Lower lobe of right lung (tissue), 2 donors: ENCODE measurements at places on chromosomes 2 and 18. TPM values are rescaled to one million over a fixed set of nuclear protein-coding genes. Genes with fewer than 3 reads are reported as not detected.

The RUFY4 gene
- not detected for total RNA-seq

The CAMKMT gene
- total RNA-seq: 10.5 TPM

The ICA1L gene
- total RNA-seq: 5.6 TPM

The CCDC74A gene
- total RNA-seq: 4.9 TPM

The HAAO gene
- 6.1 TPM for total RNA-seq

DNA sequence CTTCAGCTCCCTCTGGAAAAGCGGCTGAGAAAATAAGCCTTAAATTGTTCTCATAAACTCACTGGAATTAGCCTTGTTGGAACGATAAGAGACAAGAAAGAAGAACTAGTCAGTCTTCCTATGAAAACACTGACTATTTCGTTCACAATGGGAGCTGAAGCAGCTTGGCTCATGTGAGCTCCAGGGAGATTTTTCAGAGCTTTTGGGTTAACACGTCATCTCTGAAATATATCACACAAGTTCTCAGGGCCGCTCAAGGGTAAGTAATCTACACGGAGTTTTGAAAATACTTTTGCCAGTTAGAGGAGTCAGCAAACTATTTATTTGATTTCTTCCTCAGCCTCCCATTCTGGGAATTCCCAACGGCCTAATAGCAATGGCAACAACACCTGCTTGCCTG lies 316.2 kb upstream of the MGAT5 start:
- no peaks in the 10 kb centered on the region for H3K4me1 ChIP-seq
- H3K27ac ChIP-seq: no peak overlapping the region
- H3K4me3 ChIP-seq: no peak overlapping the region
- H3K27me3 ChIP-seq: no peaks in the 10 kb centered on the region
- no peaks in the 10 kb centered on the region for H3K36me3 ChIP-seq
- DNase-seq: no peak

- H3K36me3 ChIP-seq: no peaks in the 10 kb centered on the region
- H3K4me1 ChIP-seq: no peaks in the 10 kb centered on the region
- no peak for DNase-seq
- H3K4me3 ChIP-seq: no peak overlapping the region
Observed at GRCh38 chr2:492178-492577, 185.0 kb downstream of the TMEM18 start.

DNA sequence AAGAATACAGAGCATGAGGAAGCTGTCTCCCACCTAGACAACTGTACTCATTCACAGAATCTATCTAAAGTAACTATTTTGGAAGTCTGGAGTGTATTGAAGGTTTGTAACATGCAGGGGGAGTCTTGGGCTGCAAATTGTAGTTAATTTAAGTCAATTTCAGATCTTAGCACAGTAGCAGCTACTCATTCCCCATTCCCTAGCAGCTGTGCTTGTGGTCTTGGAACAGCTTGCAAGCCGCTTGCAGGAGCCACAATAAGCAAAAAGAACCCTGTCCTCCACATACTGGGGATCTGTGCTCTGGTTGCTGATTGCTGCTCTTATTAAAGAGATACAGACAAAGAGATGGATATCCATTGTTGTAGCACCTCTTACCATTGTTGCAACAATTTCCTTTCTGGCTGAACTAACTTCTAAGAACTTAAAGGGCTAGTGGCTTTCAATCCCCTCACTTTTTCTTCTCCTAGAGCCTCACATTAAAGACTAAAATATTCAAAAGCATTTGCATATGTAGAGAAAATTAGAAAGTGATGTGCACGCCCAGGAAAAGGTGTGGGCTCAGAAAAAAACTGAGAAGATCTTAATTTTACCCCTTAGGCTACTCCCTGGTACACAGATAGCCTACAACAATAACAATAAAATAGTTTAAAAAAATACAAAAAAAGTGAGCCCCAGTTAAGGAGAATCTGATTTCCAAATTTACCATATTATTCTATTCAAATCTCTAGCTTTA lies 1775.1 kb upstream of the PIK3C3 start:
- no peaks in the 10 kb centered on the region for H3K27me3 ChIP-seq
- no peak overlapping the region for H3K27ac ChIP-seq
- H3K4me3 ChIP-seq: no peak overlapping the region
- H3K4me1 ChIP-seq: no peaks in the 10 kb centered on the region

GRCh38 chr2:236257575-236257974 lies 6.6 kb downstream of the ASB18 start:
- H3K27me3 ChIP-seq: no peaks in the 10 kb centered on the region
- no peak for DNase-seq
- no peaks in the 10 kb centered on the region for H3K36me3 ChIP-seq

DNA sequence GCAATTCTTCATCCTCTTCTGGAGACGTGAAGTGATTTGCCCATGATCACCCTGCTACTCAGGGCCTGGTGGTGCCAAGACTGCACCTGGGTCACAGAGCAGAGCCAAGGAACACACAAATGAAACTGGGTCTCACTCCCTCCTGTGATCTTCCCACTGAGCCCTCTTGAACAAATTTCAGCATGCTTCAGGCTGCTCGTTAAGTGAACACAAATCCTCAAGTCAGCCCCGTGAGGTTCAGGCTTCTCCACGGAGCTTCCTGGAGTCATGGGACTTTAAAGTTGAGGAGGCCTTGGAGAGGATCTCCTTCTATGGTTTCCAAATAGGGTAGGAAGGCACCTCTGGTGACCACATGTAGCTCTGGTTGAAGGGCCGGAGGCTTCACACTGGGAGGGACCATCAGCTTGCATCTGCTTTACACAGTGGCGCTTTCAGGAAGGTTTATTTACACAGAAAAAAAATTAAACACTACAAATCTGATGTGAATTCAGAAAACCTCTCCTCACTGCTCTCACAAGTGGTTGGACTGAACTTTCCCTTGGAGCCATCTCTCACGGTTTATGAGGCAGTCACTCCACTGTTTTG lies 255.4 kb downstream of the LOXHD1 start:
- no peaks in the 10 kb centered on the region for H3K4me1 ChIP-seq
- H3K27me3 ChIP-seq: no peaks in the 10 kb centered on the region
- H3K36me3 ChIP-seq: no peaks in the 10 kb centered on the region
- H3K27ac ChIP-seq: no peak overlapping the region
- DNase-seq: no peak

GRCh38 chr18:22106536-22107292 lies 62.7 kb upstream of the GATA6 start:
- no peak overlapping the region for H3K27ac ChIP-seq
- no peaks in the 10 kb centered on the region for H3K27me3 ChIP-seq
- H3K36me3 ChIP-seq: no peaks in the 10 kb centered on the region
- H3K4me3 ChIP-seq: no peak overlapping the region
- DNase-seq: no peak
- H3K4me1 ChIP-seq: no peaks in the 10 kb centered on the region

DNA sequence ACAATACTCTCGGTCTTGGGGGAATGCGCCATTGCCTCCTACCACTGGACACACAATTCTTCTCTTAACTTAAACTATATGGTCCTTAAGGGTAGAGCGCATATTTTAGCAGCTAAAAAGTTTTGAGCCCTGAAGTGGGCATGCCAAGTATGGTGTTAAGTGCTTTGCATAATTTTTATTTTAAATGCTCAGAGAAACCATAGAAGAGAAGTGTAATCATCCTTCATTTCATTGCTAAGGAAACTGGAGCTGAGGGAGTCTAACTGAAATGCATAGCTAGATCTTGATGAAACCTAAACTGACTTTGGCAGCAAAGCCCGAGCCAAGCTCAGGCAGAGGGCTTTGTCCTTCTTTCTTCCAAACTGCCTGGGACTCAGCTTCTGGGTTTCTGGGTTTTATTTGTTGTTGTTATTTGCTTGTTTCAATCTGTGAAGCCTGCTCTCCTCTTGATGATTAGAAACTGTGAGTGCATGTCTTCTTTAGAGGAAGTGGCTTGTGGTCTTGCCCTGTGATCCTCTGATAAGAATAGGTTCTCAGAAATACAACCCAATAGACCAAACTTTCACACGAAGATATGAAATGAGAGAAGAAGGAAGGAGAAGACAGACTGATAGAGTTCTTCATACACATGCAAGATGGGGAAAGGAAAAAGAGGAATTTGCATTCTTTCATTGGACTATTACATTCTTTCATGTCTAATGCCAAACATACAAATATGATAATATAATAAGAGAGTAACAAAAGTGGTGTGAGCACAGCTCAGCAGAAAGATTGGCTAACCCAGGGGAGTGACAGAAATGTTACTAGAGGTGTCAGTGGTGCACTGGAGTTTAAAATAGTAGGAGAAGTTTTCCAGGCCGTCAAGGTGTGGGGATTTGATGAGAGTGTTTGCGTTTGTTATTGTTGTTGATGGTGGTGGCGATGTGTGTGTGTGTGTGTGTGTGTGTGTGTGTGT lies 7.5 kb upstream of the RNF144A start:
- H3K4me3 ChIP-seq: no peak overlapping the region
- H3K36me3 ChIP-seq: no peaks in the 10 kb centered on the region
- peaks cover 7% of the 10 kb centered on the region for H3K4me1 ChIP-seq
- H3K27me3 ChIP-seq: no peaks in the 10 kb centered on the region

DNA sequence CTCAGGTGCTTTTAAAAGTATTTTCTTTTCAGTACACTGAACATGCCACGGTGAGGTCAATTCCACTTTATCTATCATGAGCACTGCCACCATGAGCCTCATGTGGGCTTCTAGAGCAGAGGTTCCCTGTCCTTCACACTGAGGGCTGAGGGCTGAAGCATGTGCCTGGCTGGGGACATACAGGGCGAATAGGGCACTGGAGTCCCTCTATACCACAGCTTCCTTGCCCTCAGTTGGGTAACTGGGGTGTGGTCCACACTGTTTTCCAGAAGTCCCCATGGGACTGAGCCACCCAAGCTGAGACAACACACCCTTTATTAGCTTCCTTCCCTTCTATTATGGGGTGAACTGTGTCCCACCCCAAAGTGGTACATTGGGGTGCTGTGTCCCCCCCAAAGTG lies 172.2 kb upstream of the ID2 start:
- H3K4me1 ChIP-seq: peaks cover 2% of the 10 kb centered on the region
- no peaks in the 10 kb centered on the region for H3K27me3 ChIP-seq
- no peak overlapping the region for H3K4me3 ChIP-seq
- DNase-seq: no peak

DNA sequence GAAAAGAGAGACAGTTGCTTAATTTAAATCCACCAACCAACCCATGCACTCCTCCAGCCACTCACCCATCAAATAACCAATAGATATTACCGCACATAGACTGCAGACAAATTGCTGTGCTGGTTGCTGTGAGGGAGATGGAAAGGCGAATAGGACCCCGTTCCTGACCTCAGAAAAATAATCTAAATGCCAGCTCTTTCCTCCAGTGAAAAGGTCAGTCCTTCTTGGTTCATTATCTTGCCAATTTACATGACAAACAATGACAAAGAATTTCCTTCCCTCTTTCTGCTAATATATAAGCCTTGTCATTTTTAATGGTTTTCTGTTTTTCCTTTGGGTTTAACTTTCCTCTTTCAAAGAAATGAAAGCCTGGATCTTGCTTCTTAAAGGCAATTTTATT lies 61.6 kb downstream of the MEP1B start:
- no peak overlapping the region for H3K27ac ChIP-seq
- no peak overlapping the region for H3K4me3 ChIP-seq
- H3K27me3 ChIP-seq: no peaks in the 10 kb centered on the region
- DNase-seq: no peak
- H3K36me3 ChIP-seq: no peaks in the 10 kb centered on the region
- H3K4me1 ChIP-seq: no peaks in the 10 kb centered on the region

GRCh38 chr2:133674433-133675331 lies 106.4 kb upstream of the NCKAP5 start:
- H3K27me3 ChIP-seq: no peaks in the 10 kb centered on the region
- peak overlapping the region; percentile 37 for H3K4me3 ChIP-seq
- peak overlapping the region; percentile 47 for H3K27ac ChIP-seq
- peaks cover 25% of the 10 kb centered on the region for H3K4me1 ChIP-seq

GRCh38 chr2:217959723-217960122 lies 43.1 kb downstream of the TNS1 start:
- DNase-seq: peak; percentile 28
- H3K4me3 ChIP-seq: no peak overlapping the region
- no peak overlapping the region for H3K27ac ChIP-seq
- peaks cover 24% of the 10 kb centered on the region for H3K4me1 ChIP-seq
- H3K27me3 ChIP-seq: no peaks in the 10 kb centered on the region

DNA sequence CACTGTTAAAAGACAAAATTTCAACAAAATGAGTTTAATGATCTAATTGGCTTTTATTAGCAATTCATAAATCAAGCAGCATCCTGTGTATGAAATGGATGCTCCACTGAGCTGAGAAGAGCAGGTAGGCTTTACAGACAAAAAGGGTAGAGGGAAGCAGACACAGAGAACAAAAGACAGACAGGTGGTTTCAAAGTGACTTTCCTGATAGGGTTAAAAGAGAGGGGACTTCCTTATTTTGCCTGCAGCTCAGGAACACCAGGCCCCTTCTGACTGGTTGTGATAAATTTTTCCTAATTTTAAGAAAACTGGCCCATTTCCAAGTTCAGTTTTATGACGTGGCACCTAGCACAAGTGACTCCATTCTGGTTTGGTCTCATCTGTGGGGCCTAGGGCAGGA lies 11.9 kb downstream of the TEX51 start:
- no peak overlapping the region for H3K27ac ChIP-seq
- no peak for DNase-seq
- H3K4me1 ChIP-seq: no peaks in the 10 kb centered on the region
- H3K4me3 ChIP-seq: no peak overlapping the region

DNA sequence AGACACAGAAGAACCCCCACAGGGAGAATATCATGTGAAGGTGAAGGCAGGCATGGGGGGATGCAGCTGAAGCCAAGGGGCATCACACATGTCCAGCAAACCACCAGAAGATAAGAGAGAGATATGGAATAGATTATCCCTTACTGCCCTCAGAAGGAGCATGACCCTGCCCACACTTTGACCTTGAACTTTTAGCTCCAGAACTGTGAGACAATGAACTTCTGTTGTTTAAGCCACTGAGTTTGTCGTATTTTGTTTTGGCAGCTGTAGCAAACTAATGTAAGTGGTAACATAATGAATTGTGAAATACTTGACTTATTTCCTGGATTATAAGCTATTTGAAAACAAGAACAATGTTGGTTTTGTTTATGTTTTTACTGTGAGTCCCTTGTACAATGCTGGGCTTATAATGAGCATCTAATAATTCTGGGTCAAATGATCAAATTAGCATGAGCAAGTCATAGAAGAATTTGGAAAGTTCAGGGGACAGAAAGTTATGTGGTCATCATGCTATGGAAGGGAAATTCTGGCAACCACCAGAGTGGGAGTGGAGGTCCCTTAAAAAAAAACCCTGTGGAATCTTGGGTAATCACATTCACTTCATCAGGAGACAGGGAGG lies 541.0 kb upstream of the KLHL29 start:
- H3K4me3 ChIP-seq: no peak overlapping the region
- H3K27me3 ChIP-seq: no peaks in the 10 kb centered on the region
- H3K27ac ChIP-seq: no peak overlapping the region
- no peak for DNase-seq
- no peaks in the 10 kb centered on the region for H3K4me1 ChIP-seq
